Esophagus mucosa (tissue), 1 donor: ENCODE measurements at places on chromosomes 3 and 15.

- ATAC-seq = no peak
Measured at GRCh38 chr15:90294601-90295269, 29.3 kb downstream of the NGRN start.

DNA sequence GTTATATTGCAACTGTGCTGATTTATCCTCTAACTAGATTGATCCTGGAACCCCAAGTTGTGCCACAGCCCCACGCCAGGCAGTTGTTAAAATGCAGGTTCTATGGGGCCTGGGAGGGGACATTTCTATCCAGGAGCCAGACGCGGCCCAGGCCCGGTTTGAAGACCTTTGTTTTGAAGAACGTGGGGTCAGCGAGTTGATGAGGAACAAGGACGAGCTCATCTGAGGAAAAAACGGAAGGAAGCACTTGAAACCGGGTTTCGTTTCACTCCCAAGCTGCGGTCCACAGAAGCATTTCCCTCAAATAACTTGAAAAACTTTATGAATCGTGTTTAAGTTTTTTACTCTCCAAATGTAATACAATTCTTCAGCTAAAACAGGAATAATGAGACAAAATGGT is 76.4 kb downstream of the CHSY1 start:
- ATAC-seq = no peak

DNA sequence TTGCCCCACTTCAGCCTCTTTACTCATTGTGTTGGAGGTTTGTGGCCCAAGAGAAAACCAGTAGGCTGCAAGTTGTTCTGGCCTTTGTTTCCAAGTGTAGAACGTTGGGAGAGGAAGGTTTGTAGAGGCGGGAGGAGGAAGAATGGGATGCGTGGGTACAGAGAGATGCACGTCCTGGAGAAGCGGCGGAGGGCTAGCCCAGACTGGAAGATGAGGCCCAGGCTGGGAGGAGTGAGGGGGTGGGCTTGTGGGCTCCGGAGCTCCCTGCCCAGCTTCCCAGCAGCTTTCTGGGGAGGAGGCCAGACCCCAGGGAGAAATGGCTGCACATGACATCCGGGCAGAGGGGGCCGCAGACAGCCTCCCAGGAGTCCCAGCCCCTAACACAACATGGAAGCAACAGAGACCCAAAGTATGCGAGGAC is 5.3 kb downstream of the PLA2G4F start:
- ATAC-seq = no peak

DNA sequence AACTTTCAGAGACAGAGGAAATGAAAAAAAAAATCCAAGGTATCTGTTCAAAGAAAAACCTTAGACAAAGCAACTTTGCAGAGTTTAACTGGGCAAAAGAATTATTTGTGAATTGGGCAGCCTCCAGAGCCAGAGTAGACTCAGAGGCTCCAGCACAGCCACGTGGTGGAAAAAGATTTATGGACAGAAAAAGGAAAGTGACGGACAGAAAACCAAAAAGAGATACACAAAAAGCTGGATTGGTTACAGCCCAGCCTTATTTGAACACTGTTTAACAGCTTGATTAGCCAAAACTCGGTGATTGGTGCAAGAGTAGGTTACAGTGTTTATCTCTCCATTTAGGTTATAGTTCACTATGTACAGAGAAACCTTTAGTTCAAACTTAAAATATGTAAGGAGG is 23.7 kb upstream of the GPD1L start:
- ATAC-seq = no peak

DNA sequence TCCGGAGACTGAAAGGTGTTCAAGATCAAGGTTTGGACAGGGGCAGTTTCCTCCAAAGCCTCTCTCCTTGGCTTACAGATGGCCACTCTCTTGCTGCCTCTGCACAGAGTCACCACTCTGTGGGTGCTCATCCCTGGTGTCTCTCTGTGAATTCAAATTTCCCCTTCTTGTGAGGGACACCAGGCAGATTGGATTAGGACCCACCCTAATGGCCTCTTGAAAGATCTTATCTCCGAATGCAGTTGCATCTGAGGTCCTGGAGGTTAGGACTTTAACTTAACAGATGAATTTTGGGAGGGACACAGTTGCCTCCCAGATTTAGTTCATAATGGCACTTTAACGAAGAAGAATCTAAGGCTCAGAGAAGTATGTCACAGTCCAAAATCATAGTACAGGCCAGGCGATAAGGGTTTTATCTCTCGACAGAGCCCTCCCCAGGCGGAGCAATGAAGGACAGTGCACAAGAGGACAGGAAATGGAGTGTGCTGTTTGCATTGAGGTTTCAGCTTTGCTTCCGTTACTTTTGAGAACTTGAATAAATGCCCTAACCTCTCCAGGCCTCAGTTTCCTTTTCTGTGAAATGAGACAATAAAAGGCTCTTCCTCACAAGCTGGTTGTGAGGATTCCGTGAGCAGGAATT is 38.9 kb upstream of the KIF23 start:
- no peak for ATAC-seq

DNA sequence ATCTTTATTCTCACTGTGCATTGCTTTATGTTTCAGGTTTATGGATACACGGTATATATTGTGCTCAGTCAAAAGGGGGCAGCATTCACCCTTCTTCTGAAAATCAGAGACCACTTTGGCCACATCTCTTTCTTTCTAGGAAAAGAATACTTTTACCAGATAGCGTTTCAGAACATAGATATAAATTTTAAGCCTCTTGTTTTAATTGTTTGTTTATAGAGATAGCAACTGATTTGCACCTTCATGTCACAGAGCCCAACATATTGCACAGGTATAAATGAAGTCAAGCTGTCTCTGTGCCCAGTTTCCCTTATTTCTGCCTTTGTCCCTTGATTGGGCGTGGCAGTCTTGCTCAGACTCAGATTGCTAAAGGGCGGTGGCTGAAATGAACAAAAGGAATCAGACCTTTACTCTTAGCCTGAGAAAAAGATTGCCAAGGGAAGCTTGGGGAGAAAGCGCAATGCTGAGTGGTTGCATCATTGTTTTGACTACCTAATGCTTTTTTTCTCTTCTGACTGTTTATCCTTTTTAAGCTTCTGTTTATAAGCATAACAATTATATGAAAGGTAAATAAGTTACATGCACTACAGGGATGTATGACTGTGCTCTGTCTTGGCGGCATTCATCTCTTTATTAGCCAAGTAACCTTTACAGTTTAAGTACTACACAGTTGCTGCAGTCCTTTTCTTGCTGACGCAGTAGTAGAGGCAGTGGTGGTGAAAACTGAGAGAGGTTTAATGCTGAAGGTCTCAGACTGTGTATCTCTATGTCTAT is 70.8 kb upstream of the ZBTB20 start:
- ATAC-seq = peak; percentile 77

GRCh38 chr3:62550439-62550838 is 177.1 kb upstream of the FEZF2 start:
- no peak for ATAC-seq

DNA sequence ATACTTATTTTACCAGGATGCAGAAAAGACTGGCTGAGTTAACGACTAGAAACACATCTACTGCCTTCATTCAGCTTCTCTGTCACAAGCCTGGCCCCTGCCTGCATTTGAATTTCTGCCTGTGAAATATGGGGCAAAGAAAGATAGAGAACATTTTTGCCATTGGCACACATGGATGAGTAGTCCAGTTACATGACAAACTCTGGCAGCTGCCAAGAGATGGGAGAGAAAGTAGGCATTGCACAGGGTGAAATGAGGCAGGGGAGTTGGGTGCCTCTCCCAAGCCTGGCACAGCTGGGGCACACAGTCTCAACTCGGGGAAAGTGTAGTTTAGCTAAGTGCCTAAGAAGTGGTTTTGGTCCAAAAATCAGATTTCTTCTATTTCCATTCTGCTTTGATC is 24.0 kb downstream of the ANXA2 start:
- ATAC-seq = no peak

GRCh38 chr15:50218691-50219090 is 36.7 kb downstream of the SLC27A2 start:
- ATAC-seq = no peak

GRCh38 chr3:175381685-175382084 is 522.6 kb downstream of the NAALADL2 start:
- no peak for ATAC-seq

DNA sequence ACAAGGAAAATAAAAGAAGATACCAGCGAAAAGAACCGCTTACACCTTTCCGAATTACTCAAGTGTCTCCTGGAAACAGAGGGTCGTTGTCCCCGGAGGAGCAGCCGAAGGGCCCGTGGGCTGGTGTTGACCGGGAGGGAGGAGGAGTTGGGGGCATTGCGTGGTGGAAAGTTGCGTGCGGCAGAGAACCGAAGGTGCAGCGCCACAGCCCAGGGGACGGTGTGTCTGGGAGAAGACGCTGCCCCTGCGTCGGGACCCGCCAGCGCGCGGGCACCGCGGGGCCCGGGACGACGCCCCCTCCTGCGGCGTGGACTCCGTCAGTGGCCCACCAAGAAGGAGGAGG is 325 bp downstream of the ALCAM start:
- ATAC-seq = no peak

- no peak for ATAC-seq
Measured at GRCh38 chr3:13704174-13704573, 155.2 kb downstream of the FBLN2 start.

DNA sequence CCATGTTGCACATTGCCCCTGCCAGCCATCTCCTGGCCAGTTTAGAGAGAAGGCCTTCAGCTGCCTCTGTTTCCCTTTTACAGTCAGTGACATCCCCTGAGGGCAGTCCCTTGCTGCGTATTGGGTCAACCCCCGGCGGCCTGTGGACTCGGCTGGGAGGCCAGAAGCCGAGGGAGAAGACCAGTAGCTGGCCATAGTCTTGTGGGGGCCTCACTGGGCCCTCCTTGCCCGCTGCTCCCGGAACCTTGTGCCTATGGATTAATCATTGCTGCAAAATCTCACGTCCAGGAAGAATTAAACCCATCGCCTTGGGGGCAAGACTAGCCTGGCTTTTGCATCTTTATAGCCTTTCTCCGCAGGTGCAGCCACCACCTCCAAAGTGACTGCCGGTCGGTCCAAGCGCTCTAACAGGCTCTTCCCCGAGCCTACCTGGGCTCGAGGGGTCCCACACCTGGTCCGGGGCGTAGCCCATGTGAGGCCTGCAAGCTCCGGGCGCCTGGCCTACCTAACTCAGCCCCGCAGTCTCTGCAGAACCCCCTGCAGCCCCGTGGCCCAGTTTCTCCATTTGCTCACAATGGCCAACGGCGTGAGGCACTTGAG is 870 bp upstream of the CHAC1 start:
- no peak for ATAC-seq

DNA sequence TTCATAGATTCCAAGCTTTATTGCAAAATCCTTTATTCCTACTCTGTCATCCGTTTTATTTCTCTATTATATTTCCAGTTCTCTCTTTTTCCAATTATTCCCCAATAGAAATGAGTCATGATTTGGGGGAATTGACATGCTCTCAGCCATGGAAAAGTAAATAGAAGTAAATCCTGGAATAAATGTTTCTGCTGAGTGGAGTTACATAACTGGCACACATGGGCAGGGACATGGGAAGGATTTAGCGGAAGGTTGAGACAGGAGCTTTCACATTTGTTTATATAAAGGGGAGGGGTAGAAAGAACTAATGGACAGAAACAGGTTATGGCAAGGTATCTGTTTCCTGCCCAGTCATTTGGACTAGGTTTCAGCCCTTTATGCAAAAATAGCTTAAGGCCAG is 221.6 kb downstream of the PLOD2 start:
- peak; percentile 93 for ATAC-seq

- peak; percentile 94 for ATAC-seq
Measured at GRCh38 chr3:4736284-4736861, 242.9 kb upstream of the BHLHE40 start.

- peak; percentile 45 for ATAC-seq
Measured at GRCh38 chr3:156449710-156450574, 105.0 kb downstream of the SSR3 start.

DNA sequence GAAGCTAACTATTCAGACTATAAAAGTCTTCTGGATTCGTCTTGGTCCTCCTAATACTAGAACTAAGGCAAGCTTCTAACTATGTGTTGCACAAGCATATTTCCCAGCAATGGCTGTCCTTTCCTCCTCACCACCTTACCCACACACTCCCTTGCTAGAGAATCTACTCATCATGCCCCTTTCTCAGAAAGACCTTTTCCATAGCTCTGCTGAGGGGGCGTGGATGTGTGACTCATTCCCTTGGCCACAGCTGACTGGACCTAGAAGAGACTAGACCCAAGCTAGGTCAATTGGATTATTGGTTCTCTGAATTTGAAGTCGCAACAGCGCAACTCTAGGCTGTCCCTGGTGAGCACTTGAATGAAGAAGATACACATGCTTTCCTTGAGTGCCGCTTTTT is 47.1 kb downstream of the ERC2 start:
- no peak for ATAC-seq

GRCh38 chr15:41773332-41773728 is 954 bp upstream of the MAPKBP1 start:
- no peak for ATAC-seq

- no peak for ATAC-seq
Measured at GRCh38 chr3:50630877-50631276, 13.9 kb downstream of the MAPKAPK3 start.

GRCh38 chr3:157239082-157239704 is 79.2 kb upstream of the CCNL1 start:
- ATAC-seq = peak; percentile 89

- ATAC-seq = no peak
Measured at GRCh38 chr3:32432711-32433530, 41.3 kb downstream of the CMTM7 start.

GRCh38 chr3:137477614-137478013 is 286.5 kb upstream of the SOX14 start:
- no peak for ATAC-seq

- ATAC-seq = no peak
Measured at GRCh38 chr15:39798382-39798781, 15.7 kb upstream of the FSIP1 start.

DNA sequence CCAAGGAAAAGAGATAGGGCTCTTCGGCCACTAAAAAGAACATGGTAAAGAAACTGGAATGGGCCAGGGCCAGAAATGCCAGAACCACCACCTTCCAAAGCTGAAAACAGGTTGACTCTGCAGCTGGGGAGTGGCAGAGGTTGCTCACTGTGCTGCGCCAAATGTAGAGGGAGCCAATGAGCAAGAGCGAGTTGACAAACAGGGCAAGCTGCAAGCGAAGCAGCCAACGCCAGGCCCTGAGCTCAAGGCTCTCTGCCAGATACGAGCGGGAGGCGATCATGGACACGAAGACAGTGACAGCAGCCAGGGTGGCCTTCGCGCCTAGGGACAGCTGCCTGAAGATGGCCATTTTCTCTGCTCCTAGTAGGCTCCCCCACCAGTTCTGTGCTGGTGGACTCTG is 3.1 kb downstream of the GLB1 start:
- ATAC-seq = no peak
